ENCODE measurements at places on chromosomes 4 and X.

DNA sequence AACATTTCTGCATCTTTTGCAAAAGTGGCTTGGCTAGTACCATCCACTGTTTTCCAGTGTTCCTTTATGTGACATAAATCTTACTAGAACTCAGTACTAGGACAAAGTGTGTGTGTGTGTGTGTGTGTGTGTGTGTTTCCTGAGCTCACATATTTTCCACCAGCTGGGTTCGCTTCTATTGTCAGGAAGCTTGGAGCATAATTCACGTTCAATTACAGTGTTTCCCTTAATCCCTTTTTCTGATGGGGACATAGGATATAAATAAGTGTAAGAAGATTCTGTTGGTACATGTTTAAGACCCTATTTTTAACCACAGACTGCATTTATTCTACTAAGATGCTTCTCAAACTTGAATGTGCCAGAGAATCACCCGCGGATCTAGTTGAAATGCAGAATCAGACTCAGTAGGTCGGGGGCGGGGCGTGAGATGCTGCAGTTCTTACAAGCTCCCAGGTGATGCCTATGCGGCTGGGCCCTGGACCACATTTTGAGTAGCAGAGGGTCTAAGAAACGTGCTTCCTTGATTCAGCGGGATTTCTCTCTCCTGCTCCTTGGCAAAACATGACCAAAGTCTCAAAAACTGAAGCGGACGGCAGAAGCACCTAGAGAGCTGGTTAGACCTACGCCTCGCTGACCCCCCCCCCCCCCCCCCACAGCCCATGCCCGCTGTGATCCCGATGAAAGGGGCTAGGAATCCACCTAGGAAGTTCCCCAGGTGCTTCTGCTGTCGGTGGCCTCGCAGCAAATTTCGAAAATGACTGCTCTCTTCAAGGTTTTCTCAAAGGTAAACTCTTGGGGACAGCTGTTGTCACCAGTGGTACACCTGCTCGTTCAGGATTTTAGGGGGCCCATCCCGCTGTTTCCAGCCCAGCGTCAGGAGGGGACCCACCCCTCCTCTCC is 797 bp downstream of the CD99L2 start:
- DNase-seq = no peak

- DNase-seq = no peak
Observed at GRCh38 chrX:118965395-118965794, 9.0 kb upstream of the LONRF3 start.

DNA sequence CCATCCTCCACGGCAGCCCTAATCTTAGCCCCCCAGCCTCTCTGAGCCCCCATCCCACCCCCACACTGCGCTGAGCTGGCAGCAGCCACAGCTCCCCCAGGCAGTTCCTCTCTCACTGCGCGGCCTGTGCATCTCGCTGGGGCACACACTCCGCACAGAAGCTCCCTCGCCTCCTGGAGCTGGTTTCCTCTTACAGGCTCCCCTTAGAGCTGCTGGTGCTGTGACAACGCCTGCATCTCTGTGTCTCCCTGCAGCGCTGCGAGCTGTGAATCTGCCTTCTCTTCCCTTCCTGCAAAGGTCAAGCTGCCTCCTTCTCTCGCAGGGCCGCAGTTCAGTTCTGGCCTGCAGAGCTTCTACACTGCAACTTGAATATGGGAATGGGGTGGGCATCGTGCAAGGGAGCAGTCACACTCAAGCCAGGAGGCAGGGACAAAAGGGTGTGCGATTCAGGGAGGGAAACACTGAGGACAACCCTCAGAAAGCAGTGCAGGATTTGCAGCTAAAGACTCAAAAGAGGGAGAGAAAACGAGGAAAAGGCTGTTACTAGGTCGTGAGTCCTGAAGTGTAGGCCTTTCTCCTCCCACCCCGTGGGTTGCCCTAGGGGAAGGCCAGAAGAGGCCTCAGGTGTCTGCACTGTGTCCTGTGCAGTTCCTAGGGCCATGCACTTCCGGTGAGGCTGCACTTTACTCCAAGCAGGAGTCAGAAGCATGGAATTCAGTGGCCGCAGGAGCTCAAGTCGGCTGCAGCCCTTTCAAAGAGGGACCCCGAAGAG is 87.0 kb downstream of the BCOR start:
- no peak for DNase-seq

- no peak for DNase-seq
Observed at GRCh38 chrX:71941145-71941544, 30.5 kb downstream of the NHSL2 start.

Data from HS-27A (cell line).